Activated CD8-positive, alpha-beta memory T cell treated with anti-CD3 and anti-CD28 coated beads, Interleukin-2, amount 10 ng/mL, durations not matched to agents 7 days and 5 days (primary cell): ENCODE measurements at places on chromosomes 3 and 15. TPM values are rescaled to one million over a fixed set of nuclear protein-coding genes. Genes with fewer than 3 reads are reported as not detected.

The MCF2L2 gene
- 6.0 TPM for total RNA-seq

The ACVR2B gene
- 4.6 TPM for total RNA-seq

The KIF15 gene
- total RNA-seq, result 48.7 TPM

The HTR3E gene
- total RNA-seq, result not detected

The DUT gene
- total RNA-seq, result 348 TPM

DNA sequence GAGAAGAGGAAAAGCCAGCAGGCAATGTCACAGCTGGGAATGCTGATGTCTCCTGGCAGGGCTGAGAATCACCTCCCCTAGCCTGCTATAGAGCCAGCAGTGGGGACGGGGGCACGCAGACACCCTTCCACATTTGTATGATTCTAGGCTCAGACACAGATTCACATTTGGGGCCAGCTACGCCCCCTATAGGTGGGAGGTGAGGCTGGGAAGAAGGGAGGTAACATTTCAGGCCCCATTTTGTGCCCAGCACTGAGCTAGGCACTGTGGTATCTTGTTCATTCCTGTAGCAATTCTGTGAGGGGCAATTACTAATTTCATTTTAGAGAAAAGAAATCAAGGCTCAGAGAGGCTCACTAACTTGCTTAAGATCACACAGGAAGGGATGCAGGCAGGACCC is 15.9 kb upstream of the ACAD9 start:
- DNase-seq, result no peak

DNA sequence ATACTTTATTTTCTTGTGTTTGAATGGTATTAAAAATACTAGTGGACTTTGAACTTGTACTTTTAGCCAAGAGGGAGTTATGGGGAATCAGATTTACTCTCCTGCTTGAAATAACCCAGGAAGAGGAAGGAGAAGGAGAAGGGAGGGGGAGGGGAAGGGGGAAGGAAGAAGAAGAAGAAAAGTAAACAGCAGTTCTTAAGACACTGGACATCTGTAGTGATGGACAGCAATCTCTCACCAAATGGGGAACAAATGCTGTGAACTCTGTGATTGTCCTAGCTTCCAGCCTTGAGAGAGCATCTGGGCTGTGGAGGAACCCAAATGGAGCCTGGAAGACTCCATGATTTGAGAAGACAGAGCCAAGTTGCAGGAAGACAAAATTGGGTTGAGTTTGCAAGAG is 52.0 kb downstream of the VPS8 start:
- DNase-seq, result no peak

DNA sequence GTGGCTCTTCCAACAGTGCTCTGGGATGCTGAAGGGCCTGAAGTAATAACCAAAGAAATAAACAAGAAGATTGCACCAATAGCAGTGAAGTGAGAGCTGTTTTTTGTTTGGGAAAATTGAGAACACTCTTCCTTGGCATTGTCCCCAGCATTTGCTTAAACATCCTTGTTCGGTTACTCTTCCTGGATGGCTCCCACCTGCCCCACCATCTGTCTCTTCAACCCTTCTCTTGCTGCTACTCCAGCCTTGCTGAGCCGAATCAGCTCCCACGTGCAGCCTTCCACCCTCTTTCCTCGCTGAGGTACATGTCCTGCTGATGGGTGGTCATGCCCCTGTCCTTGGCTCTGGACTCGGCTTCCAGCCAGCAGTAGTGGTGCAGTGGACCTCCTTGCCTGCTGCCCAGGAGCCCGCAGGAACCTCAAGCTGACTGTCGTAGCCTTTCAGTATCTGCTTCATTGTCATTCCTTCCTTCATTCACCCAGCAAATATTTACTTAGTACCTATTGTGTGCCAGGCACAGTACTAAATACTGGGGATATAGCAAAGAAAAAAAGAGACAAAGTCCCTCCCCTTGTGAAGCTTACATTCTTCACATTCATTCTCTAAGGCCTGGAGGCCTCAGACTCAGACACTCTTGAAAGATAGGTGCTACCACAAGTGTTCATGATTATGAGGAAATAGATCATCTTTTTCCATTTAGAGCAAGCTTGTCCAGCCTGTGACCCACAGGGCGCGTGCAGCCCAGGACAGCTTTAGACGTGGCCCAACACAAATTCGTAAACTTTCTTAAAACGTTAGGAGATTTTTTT is 17.1 kb upstream of the VILL start:
- peak; percentile 35 for DNase-seq

DNA sequence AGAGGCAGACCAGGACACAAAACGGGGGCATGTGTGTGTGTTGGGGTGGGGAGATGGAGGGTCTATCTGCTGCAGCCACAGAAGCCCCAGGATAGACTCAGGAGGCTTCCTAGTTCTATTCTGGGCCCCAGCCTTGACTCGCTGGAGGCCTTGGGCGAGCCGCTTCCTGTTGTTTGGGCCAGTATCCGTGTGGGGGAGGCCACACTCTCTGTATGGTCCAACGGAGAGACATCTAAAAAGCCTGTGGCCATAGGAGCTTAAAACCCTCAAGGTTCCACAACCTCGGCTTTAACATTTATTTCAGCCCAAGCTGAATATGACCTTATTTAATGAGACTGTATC is 32.8 kb downstream of the POC1A start:
- DNase-seq, result no peak

DNA sequence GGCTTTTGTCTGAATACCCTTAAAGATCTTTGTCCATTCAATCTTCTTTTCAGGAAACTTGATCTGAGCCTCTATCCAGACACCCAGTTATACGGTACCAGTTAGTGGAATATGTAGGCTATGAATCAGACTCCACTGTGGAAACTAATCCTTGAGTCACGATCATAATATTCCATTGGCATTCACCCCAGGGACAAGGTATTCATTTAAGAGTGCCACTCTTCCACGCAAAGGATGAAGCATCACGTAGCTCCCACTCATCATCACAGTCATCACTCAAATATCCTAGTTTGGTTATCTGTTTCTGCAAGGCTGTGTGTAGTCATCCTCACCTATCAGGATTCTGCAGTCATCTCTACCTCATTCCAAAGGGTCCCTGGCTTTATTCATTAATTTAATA is 85.6 kb downstream of the NEDD4 start:
- no peak for DNase-seq

- DNase-seq, result no peak
Observed at GRCh38 chr15:99477791-99478471, 87.9 kb upstream of the MEF2A start.

DNA sequence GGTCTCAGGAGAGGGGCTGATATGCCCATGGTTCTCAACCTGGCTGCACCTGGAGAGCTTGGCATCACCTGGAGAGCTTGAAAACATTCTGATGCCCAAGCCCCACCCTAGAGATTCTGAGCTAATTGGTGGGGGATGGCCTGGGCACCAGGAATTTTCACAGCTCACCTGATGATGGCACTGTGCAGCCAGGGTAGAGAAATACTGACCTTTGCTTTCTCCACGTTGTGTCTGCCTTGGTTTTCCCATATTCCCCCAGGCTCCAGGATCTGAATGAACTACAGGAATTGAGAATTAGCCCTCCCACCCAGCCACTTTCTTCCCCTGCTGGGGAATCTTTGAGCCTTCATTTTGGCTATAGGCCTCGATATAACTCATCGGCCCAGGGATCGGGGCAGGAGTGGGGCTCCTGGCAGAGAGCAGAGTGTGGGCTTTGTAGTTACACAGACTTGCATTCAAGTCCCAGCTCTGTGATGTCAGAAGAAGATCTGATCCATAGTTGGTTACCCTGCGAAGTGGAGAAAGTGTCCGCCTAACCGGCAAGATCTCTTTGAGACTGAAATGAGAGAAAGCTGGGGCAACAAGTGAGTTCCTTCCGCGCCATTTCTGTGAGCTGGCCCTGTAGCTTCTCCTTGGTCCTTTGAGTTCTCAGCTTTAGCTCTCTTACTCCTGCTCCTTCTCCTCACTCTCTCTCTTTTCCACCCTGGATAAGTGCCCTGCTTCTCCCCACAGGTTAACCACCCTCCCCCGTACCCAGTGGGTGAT is 33.1 kb upstream of the UBE2Q2 start:
- no peak for DNase-seq
